ENCODE measurements at places on chromosomes 16 and 17. TPM values are rescaled to one million over a fixed set of nuclear protein-coding genes. Genes with fewer than 3 reads are reported as not detected.

The NME2 gene
- 1,035 TPM for polyA plus RNA-seq

The NPIPA2 gene
- polyA plus RNA-seq: 1.2 TPM

The SDR42E1 gene
- 0.44 TPM for polyA plus RNA-seq

The RAP1GAP2 gene
- polyA plus RNA-seq: 4.8 TPM

GRCh38 chr17:339193-340061, 13.2 kb downstream of the RPH3AL start:
- no peak for DNase-seq

DNA sequence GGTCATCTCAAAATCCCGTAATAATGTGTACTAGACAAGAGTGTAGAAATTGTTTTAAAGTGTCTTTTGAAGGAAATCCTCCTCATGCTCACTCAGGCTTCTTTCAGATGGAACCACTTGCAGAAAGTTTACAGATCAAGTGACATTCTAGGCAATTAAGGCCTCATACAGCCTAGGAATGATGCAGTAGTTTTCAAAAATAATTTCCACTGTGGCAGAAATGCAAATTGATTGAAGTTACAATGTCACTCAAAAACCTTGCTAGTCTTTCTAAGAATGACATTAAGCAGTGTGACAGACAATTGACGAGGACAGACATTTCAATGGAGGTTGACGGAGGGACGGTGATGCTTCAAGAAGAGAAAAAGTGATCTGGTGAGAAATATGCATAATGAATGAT, 53.5 kb upstream of the CDH8 start:
- no peak for DNase-seq

DNA sequence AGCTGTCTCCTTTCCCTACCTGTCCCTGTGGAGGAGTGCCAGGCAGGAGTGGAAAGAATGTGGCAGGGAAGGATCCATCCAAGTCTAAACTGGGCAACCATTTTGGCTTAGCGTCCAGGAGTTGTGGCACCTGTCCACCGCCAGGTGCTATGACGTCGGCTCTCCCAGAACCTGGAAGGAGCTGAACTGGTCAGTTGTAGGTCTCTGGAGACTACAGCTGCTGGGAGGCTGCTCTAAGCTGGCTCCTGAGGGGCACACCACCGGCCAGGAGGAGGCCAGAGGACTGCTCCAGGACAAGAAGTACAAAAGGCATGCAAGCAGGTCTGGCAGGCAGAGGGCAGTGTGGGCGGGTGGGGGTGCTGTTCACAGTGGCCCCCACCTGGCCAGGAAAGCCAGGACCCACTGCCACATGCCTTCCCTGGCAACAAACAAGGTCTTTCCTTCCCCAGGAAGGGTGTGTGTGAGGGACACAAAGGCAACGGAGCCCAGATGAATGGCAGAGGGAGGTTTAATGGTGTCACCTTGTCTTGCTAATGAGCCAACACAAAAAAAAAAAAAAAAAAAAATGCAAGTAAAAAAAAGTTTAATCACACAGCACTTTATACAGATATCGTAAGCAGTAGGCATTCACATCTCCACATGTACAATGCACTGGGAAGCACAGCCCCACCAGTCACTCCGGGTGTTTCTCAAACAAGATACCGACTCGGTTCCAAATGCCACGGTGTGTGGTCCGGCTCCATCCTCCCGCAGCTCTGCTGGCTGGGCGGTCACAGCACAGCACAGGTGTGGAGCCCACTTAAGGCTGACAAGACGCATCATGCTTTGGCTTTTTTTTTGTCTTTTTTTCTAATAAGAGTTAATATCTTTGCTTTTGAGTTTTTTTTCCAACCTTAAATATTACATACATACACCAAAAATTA, 4.8 kb downstream of the SPHK1 start:
- no peak for DNase-seq

DNA sequence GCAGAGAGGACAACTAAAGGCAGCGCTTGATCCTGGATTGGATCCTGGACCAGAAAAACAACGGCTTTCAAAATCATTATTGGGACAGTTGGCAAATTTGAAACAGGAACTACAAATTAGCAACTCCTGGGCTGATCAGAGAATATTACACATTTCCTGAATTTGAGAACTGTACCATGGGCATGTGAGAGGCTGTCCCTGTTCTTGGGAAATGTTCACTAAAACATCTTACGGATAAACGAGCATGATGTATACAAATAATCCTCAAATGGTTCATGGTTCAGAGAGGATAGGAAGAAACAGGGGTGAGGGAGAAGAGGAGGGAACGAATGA, 2.3 kb upstream of the ITGAE start:
- DNase-seq: no peak

- no peak for DNase-seq
Measured at GRCh38 chr17:58267347-58268324, 13.1 kb downstream of the MPO start.

All from BJ (cell line).